ENCODE measurements at places on chromosomes 2 and 18.

- no peak for DNase-seq
Measured at GRCh38 chr2:21710496-21710895, 586.7 kb downstream of the TDRD15 start.

GRCh38 chr2:143926736-143927135, 593.2 kb downstream of the ZEB2 start:
- no peak for DNase-seq

DNA sequence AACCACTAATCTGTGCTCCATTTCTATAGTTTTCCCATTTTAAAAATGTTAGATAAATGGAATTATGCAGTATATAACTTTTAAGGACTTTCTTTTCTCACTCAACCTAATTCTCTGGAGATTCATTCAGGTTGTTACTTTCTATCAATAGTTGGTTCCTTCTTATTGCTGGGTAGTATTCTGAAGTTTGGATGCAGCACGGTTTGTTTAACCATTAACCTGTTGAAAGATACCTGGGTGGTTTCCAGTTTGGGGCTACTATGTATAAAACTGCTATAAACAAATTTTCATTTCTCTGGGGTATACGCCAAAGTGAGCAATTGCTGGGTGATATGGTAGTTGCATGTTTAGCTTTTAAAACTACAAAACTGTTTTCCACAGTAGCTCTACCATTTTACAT, 39.1 kb upstream of the MAPRE2 start:
- no peak for DNase-seq

- DNase-seq, result no peak
Measured at GRCh38 chr18:3704556-3705344, 254.8 kb downstream of the TGIF1 start.

DNA sequence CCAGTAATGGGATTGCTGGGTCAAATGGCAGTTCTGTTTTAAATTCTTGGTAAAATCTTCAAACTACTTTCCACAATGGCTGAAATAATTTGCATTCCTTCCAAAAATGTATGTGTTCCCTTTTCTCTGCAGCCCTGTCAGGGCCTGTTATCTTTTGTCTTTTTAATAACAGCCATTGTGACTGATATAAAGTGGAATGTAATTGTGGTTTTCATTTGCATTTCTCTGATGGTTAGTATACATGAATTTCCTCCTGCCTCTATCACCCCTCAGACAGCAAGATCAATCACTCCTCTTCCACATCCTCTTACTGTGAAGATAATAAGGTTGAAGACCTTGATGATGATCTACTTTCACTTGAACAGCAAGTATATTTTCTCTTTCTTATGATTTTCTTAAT, 304.8 kb upstream of the FSIP2 start:
- DNase-seq, result no peak

DNA sequence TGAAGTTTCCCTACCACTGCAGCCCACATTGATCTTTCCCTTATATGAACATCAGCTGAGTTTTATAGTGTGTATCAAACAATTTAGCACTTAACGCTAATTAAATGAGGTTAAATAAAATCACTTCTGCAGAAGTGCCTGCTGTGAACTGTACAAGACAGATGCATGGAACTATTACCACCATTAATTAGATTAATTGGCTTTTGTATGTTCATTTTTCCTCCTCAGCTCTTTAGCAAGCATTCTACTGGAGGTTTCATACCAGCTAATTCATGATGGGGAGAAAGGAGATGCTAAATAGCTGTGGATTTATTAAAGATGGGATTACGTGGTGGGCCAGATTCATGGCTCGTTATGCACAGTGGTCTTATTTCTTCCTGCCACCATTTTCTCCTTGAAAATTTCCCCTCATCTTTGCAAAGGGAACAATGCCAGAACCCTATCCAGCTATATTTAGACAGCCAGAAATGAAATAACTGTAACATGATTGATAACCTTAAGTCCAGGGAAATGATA, 96.7 kb downstream of the CNTNAP5 start:
- no peak for DNase-seq

GRCh38 chr2:25285265-25286024, 56.3 kb downstream of the DNMT3A start:
- no peak for DNase-seq

DNA sequence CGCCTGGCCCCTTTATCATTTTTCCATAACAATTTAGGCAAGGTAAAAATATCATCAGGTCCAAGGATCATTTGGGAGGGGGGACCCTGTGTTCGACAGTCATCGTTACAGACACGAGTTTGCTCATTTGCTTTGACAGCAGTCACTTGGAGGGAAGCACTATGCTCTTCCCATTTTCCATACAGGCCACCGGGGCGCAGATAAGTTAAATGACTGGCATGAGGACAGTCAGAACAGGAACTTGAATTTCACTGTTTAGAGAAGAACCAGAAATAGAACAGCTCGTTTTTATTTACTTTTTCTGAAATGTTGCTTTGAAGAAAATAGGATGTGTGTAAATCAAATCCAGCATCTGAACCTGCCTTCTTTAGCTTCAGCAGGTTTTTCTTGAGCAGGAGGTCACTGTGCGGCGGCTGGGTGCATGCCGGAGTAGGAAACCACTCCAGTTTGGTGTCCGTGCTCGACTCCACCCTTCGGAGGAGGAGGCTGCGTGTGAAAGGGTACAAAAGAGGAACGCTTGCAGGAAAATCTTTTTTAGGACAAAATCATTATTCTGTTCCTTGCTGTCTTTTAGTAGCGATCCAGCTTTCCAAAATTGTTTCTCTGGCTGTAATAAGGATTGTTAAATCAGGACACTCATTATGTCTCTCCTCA, 15.2 kb downstream of the NPAS2 start:
- no peak for DNase-seq

GRCh38 chr2:151302879-151303278, 13.4 kb upstream of the NMI start:
- no peak for DNase-seq

DNA sequence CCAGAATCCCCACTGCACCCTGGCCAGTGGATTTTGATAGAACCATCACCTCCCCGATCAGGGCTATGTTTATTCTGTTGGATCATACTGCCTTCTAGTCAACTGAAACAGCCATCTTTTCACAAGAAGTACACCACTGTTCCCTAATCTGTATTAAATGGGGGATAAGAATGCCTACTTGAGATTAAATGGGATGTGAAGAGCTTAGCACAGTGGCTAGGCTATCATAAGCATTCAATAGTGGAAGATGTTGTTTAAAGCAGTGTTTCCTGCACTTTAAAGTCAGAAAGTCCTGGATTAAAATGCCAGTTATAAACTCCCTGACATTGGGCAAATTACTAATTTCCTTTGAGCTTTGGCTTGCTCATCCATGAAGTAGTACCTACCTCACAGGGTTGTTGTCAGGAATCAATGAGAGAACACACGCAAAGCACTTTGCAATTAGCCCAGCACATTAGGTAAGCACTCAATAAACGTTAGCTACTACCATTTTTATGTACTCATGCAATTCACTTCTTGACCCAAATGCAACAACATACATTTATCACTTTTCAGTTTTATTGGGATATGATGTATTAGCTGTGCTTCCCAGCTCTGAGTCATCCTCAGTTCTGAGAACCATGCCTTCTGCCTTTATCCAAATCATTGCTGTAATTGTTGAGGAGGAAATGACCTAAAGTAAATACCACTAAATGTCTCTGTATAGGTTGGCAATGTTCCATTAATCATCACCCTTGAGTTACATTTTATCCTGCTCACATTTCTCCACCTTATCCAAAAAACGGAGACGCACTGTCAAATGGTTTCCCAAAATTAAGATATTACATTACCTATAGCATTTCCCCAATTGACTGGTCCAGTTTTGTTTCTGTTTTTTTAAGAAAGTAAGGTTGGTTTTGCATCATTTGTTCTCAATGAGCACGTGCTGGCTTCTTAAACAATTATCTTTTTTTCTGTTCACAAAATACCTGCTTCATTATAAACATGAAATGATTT, 2.1 kb downstream of the TMEM247 start:
- DNase-seq, result no peak
